ENCODE measurements at places on chromosomes 5 and 9. TPM values are rescaled to one million over a fixed set of nuclear protein-coding genes. Genes with fewer than 3 reads are reported as not detected.

The FCN1 gene
- polyA plus RNA-seq: not detected

The SV2C gene
- polyA plus RNA-seq: 0.88 TPM

The PRRT1B gene
- polyA plus RNA-seq: not detected

The FOXE1 gene
- polyA plus RNA-seq: 0.14 TPM

The FCHO2 gene
- polyA plus RNA-seq: 19.9 TPM

The THOC3 gene
- polyA plus RNA-seq: 50.3 TPM

The RNF180 gene
- 6.0 TPM for polyA plus RNA-seq

The ZDHHC11B gene
- polyA plus RNA-seq: 12.1 TPM

The ITK gene
- not detected for polyA plus RNA-seq

Measured in neural cell (in vitro differentiated cells).